Eye (tissue), 1 donor: ENCODE measurements at places on chromosomes 7 and 10.

DNA sequence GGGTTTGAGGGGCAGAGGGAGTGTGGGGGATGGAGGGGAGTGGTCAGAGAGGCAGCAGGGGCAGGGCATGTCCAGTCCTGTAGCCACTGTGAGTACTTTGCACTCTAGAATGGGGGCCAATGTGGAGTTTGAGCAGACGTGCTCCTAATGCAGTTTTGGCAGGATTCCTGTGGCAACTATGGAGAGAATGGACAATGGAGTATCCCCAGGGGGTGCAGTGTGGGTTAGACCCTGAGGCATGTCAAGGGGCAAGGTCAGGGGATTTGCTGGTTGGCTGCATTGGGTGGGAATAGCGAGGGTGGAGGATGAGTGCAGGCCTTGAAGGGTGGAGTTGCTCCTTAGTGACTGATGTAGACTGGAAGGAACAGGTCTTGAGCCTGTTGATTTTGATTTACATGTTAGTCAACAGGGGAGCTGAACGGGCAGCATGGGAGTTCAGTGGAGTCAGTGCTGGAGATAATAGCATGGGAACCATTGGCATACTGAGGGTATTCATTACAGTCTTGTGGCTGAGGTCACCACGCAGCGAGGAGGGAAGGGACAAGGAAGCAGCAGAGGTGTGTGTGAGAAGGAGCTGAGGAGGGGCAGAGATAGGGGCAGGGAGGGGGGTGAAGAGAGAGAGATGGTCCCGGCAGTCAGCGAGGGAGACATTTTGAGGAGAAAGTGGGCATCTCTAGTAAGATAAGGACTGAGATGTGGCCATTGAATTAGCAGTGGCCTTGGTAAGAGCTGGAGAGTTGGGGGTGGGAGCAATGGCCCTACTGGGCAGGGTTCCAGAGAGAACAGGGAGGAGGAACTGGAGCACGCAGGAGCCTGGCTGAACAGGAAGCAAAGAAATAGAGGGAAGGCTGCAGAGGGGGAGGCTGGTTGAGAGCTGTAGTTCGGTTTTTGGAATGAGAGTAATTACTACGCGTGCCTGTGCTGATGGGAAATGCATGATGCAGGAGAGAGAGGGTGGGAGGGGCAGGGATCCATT is 112.7 kb downstream of the CCNY start:
- no peak for DNase-seq

- DNase-seq: no peak
Observed at GRCh38 chr7:37216156-37216852, 232.4 kb downstream of the ELMO1 start.

DNA sequence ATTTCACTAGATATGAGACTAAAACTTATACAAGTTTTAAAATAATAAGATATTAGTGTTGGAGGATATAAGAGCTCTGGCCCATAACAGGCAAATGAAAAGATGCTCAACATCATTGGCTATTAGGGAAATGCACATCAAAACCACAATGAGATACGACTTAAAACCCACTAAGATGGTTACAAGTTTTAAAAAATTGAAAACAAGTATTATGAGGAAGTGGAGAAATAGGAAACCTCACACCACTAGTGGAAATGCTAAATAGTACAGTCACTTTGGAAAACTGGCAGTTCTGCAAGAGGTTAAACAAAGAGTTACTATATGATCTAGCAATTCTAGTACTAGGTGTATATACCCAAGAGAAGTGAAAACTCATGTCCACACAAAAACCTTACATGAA is 17.2 kb downstream of the PANK1 start:
- DNase-seq: no peak

DNA sequence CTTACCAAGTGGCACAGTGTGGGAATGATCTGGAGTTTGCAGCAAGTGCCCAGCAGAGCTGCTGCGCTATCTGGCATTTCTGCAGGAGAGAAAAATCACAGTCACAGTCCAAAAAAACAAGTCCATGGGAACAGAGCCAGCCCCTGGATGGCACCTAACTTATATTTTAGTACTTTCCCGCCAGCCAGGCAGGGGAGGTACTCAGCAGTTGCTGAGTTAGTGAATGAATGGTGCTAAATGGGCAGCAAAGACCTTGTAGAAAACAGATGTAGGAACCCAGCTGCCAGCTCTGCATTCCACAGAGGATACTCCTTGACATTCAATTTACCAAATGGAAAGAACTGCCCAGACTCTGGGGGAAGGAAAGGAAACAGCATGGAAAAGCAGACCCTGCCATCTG is 54.5 kb downstream of the GSDME start:
- DNase-seq: no peak

GRCh38 chr7:32507414-32507813 is 12.1 kb downstream of the AVL9 start:
- no peak for DNase-seq

GRCh38 chr10:32205670-32206069 is 141.3 kb downstream of the EPC1 start:
- DNase-seq: no peak

- DNase-seq: no peak
Observed at GRCh38 chr7:79862447-79863210, 272.0 kb upstream of the GNAI1 start.

DNA sequence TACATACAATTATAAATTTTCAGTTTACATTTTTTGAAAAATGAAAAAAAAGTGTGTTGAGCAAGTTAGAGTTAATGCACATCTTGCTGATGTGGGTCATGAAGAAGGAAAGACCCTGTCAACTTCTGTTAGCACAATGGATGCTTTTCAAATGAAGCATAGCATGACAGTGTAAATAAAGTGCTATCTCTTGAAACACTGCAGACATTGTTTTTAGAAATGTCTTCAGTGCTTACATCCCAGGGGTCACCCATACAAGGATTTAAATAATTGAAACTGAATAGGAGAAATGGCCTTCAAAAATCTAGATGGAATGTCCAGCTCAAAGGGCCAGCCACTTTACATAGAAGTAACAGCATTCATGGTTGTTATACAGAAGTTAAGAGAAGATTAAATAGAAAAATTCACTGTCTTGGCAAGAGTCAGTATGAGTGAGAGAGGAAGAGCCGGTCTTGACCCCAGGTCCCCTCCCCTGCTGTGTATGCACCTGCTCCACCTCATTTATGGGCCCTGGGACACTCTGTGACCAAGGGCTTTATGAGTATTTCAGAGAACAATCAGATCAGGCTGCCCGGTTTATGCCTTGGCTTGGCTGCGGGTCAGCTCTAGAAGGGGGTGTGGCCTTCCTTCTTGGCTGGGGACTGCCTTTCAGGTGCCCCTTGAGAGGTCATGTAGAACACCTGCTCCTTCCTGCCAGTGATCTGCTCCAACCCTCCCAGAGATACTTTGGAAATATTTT is 237.7 kb upstream of the TMEM72 start:
- peak; percentile 87 for DNase-seq

- DNase-seq: peak; percentile 78
Observed at GRCh38 chr10:49114718-49115014, 656 bp downstream of the VSTM4 start.

DNA sequence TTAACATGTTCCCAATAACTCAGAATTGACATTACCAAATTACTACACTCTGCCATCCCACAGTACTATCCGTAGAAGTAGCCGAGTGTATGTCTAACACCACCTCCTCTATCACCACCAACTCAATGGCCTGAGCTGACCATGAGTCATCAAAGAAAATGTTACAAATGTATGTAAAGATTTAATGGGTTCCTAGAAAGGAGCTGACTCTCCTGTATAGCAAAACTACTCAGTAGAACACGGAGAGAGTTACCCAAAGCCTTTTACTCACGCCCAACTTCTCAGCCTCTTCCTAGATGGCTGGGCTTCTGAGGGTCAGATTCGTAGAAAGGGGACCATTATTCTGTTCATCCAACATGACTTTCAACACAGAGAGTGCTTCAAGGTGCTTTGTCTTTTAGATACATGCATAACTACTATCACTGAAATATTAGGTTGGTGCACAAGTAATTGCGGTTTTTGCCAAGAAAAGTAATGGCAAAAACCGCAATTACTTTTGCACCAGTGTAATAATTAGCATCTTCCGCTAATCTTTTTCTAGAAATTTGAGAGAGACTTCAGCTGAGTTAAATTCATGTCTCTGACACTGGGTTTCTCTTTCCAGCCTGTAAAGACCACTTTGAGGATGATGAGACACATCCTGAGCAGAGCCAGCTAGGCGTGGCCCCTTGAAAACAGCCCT is 24.0 kb upstream of the NANOS1 start:
- DNase-seq: no peak

GRCh38 chr7:101172854-101173751 is 7.0 kb downstream of the NAT16 start:
- DNase-seq: peak; percentile 36

DNA sequence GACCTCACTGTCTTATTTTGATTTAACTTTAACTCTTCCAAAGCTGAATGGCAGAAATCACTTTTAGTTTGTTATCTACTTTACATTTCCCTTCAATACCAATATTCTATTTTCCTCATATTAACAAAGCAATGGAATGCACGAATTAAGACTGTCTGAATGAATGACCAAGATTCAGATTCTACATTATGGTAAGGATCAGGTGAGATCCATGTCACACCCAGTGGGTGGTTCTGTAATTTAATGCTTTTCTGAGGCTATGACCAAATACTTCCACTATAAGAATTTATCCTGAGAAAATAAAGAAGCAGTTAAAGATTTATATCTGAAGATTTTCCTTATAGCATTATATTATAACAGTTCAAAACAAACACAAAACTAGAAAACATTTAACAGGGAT is 90.2 kb upstream of the NUPR2 start:
- peak; percentile 2 for DNase-seq

DNA sequence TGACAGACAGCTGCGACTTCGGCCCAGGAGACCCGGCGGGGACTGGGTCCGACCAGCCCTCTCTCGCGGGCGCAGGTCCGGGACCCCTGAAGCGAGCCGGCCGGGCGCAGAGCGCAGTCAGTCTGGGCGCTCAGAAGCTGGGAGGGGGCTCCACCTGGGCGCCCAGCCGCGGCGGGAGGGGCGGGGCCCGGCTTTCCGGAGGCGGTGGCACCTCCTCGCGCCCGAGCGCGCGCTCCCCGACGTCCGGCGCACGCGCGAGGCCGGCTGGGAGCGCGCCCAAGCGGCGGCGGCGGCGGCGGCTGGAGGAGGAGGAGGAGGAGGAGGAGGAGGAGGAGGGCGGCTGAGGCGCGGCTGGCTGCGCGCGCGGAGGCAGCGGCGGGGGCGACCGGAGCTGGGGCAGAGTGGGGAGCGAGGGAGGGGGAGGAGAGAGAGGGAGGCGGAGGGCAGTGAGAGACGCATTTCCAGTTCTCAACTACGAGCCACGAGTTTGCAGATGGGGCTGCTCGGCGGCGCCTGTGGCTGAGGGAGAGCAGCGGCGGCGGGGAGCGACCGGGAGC is at the start of gene PALS2:
Gene PALS2 (plus strand): TSS at position 456 of the 557 bp plus-strand sequence. CDS start 50,216 bp downstream, outside the sequence.
- peak; percentile 91 for DNase-seq

DNA sequence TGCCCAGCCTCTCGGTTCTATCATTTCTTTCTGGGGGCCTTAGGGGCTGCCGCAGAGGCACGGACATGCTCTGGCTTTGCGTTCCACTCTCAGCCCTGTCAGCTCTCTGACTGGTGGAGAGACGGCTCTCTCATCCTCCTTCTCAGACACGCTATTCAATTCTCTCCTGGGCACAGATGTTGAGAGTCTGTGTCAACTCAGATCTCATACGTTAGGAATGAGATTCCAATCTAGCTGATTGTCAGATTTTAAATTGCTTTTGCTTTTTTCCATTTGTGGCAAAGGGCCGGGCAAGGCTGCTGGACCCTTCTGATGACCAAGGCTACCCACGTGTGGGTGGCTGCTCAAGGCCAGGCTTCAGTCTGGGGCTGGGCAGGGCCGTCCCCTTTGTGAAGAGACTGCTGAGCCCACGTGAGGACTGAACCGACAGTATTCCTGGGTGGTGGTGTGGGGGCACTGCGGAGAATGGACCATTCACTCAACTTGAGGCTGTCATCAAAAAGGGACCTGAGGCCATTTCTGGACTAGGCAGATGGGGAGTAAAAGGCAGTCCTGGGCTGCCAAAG is 71.5 kb downstream of the CLEC2L start:
- no peak for DNase-seq

GRCh38 chr10:130339911-130340310 is 203.7 kb downstream of the GLRX3 start:
- no peak for DNase-seq
